Lung (tissue), 17 donors: ENCODE measurements at places on chromosomes 6 and 20. TPM values are rescaled to one million over a fixed set of nuclear protein-coding genes. Genes with fewer than 3 reads are reported as not detected.

Gene KCNK16
- not detected for total RNA-seq

Gene CD83
- 31.1 TPM for total RNA-seq

Gene KIAA0408
- 28.7 TPM for total RNA-seq

Gene KCNQ2
- total RNA-seq: 6.8 TPM

Gene BPIFB4
- not detected for total RNA-seq

Gene CAGE1
- total RNA-seq: 0.15 TPM

Gene FAM209B
- 0.55 TPM for total RNA-seq

Gene HLA-DMB
- 42.3 TPM for total RNA-seq

Gene FOXA2
- 10.4 TPM for total RNA-seq

Gene C6orf52
- total RNA-seq: 1.3 TPM

Gene NEDD9
- total RNA-seq: 149 TPM

DNA sequence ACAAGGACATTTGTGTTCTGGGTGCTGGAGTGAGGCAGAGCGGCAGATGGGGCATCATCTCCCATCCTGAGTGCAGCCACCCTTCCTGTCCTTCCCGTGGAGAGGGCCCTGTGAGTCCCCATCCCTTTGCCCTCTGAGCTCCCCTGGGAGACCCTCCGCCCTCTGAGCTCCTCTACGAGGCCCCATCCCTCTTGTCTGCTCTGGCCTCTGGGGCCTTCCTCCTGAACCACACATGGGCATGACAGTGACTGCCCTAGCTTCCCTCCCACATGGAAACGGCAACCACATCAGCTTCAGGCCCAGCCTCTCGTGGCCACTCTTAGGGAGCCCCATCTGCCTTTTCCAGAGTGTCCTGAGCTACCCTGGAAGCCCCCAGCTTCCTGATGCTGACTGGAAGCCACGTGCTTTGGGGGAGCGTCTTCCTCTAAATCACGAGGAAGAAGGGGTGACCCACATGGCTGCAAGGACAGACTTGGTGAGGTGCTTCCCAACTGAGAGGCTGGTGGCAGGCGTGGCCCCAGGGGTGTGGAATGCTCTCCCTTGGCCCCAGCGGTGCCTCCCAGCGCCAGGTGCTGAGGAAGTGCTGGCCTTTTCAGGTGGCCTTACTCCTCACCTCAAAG, 52.6 kb downstream of the GINS1 start:
- no peaks in the 10 kb centered on the region for H3K4me1 ChIP-seq
- H3K4me3 ChIP-seq: no peak overlapping the region
- no peak for DNase-seq
- peaks cover 16% of the 10 kb centered on the region for H3K36me3 ChIP-seq
- H3K27me3 ChIP-seq: no peaks in the 10 kb centered on the region

- no peak overlapping the region for H3K4me3 ChIP-seq
- no peaks in the 10 kb centered on the region for H3K27me3 ChIP-seq
- peaks cover 13% of the 10 kb centered on the region for H3K4me1 ChIP-seq
- H3K27ac ChIP-seq: peak overlapping the region; percentile 86
These were observed 5.7 kb downstream of the BMP5 start for GRCh38 chr6:55869674-55870073.

GRCh38 chr6:6893701-6894100, 214.1 kb upstream of the RREB1 start:
- no peak overlapping the region for H3K27ac ChIP-seq
- H3K27me3 ChIP-seq: no peaks in the 10 kb centered on the region
- no peak overlapping the region for H3K4me3 ChIP-seq
- no peaks in the 10 kb centered on the region for H3K4me1 ChIP-seq
- no peak for DNase-seq

DNA sequence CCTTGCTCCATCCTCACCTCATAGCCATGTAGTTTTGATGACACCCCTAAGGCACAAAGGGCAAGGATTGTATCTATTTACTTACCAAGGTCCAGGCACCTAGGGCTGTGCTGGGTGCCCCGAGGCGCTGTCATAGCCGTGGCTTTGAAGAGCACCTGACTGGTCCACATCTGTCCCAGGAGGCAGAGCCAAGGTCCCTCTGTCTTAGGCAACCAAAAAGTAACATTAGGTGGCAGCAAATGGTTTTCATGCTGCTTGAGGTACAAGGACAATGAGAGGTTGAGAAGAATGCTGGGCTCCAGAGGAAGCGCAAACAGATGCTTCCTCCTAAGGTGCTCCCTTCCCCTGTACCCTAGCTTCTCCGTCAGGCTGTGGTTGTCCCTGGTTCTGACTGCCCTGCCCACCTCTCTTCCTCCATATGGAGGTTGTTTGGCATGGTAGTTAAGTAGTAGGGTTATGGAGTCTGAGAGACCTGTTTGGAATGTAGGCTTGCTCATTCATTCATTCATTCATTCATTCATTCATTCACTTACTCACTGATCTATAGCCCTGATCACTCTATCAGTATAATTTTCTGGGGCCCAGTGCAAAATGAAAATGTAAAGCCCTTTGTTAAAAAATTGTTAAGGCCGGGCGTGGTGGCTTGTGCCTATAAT, 3.0 kb upstream of the UQCC2 start:
- H3K36me3 ChIP-seq: no peaks in the 10 kb centered on the region
- H3K4me3 ChIP-seq: no peak overlapping the region
- H3K27ac ChIP-seq: no peak overlapping the region
- peaks cover 32% of the 10 kb centered on the region for H3K4me1 ChIP-seq

DNA sequence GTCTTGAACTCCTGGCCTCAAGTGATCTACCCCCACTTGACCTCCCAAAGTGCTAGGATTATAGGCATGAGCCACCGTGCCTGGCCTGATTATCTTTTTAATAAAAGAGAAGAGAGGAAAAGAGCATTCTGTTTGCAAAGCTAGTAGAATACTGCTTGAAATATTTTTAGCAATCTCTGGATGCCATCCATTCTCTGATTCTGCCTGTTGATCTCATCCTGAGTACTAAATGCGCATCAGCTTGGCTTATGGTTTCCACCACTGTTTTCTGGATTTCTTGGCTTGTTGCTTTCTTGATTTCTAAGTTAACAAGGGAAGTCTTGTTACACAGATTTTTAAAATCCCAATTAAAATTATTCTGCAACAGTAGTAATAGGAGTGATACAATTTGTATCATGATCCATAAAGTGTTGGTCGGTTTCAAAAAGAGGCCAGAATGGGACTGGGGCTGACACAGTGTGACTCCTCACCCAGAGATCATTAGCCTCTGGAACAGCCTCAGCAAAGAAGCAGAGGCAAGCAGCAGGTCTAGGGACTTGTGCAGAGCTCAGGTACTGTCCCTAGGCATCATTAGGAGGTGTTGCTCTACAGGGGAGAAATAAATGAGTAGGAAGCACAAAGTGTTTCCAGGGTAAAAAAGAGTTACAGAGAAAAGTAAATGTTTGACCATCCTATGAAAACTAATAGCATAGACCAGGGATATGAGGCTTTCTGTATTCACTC, 17.8 kb upstream of the SLC16A10 start:
- H3K27me3 ChIP-seq: no peaks in the 10 kb centered on the region
- H3K36me3 ChIP-seq: no peaks in the 10 kb centered on the region
- no peak overlapping the region for H3K27ac ChIP-seq
- H3K4me3 ChIP-seq: no peak overlapping the region
- H3K4me1 ChIP-seq: no peaks in the 10 kb centered on the region

- no peak overlapping the region for H3K4me3 ChIP-seq
- no peaks in the 10 kb centered on the region for H3K36me3 ChIP-seq
- DNase-seq: no peak
- no peaks in the 10 kb centered on the region for H3K27me3 ChIP-seq
- H3K27ac ChIP-seq: peak overlapping the region; percentile 74
These were observed 121.8 kb upstream of the HDGFL1 start for GRCh38 chr6:22447249-22448196.

DNA sequence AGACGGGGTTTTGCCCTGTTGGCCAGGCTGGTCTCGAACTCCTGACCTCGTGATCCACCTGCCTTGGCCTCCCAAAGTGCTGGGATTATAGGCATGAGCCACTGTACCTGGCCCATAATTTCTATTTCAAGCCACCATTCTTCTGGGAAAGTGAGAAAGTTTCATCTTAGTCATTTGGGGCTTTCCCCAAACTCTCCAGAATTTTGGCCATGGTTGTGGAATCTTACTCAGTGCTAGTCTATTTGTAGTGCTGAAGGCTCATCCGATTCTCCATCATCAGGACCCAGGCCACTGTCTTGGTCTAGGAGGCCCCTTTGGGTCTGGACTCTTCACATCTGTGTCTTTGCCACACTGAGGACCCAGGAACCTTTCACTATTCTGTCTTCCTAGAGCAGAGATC, 164.9 kb downstream of the EYA2 start:
- no peak for DNase-seq
- H3K27me3 ChIP-seq: no peaks in the 10 kb centered on the region
- no peak overlapping the region for H3K4me3 ChIP-seq
- no peak overlapping the region for H3K27ac ChIP-seq
- no peaks in the 10 kb centered on the region for H3K4me1 ChIP-seq

DNA sequence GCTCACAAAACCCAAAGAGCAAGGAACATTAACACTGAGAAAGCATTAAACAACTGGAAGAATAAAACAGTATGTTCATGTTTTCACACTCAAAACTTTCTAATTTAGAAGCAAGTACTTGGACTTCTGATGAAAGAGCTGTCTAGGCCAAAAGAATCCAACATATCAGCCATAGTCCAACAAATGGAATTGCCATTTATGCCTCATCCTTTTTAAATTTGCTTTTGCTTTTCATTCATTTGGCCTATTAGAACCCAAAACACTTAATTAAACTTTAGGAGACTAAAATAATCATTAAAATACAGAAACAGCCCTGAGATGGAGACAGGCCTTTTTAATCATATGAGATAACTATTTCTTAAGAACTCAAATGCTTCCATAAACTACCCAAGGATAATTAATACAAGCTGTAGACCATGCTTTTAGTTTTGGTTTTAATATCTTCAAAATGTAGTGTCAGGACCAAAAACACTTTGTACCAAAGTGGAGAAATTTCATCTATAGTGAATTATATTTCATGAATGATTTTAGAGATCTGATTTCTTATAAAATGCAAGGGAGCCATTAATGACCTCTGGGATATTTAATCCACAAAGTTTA, 166.5 kb downstream of the KIF6 start:
- no peak for DNase-seq
- H3K27me3 ChIP-seq: no peaks in the 10 kb centered on the region
- no peak overlapping the region for H3K4me3 ChIP-seq
- peaks cover 57% of the 10 kb centered on the region for H3K4me1 ChIP-seq
- no peak overlapping the region for H3K27ac ChIP-seq

DNA sequence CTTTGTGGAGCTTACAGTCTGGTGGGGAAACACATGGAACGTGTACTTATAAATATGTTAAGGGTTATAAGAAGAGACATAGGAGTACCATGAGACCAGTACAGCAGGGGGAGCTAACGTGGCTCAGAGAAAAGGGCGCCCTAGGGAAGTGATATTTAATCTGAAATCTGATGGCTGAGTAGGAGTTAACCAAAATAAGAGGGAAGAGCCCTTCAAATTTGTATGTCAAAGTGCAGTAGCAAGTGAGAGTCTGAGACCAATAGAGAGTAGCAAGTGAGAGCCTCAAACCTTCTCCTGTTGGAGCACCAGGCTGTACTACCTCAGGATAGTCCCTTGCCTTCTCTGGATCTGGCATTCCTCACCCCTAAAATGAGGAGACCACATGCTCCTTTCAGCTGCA, 6.1 kb upstream of the PKIG start:
- H3K36me3 ChIP-seq: no peaks in the 10 kb centered on the region
- peak; percentile 53 for DNase-seq
- H3K4me3 ChIP-seq: no peak overlapping the region
- peak overlapping the region; percentile 59 for H3K27ac ChIP-seq
- H3K4me1 ChIP-seq: peaks cover 57% of the 10 kb centered on the region
- no peaks in the 10 kb centered on the region for H3K27me3 ChIP-seq

DNA sequence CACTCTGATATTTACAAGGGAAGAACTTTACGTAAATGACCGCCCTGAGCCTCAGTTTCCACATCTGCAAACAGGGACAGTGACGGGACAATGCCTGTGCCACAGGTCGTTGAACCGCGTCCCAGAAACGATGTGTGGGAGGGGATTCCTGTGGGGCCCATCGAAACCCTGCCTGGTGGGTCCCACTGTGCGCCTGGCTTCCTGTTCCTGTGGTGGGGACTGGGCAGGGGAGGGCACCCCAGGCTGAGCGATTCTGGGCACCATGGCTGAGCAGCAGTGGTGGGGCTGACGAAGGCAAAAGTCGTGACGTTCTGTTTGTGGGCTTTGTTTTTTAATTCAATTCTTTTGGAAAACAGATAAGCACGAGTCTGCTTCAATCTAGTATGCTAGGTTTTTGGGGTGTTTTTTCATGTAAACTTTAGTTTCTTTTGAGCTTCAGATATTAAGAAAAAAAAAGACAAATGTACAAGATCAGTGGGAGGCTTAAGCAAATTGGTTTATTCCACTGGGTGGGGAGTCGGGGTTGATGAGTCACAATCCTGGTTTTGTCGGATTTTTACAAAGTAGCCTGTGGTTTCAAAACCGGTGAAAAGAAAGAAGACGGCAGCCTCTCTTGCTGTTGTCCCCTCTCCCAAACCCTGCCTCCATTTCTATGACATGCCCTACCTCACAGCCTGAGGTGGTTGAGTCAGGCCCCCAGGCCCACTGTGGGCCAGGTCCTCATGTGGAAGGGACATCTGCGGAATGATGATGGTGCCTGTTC, 40.4 kb downstream of the GNAS-AS1 start:
- no peaks in the 10 kb centered on the region for H3K4me1 ChIP-seq
- no peak for DNase-seq
- H3K4me3 ChIP-seq: no peak overlapping the region
- no peaks in the 10 kb centered on the region for H3K27me3 ChIP-seq

DNA sequence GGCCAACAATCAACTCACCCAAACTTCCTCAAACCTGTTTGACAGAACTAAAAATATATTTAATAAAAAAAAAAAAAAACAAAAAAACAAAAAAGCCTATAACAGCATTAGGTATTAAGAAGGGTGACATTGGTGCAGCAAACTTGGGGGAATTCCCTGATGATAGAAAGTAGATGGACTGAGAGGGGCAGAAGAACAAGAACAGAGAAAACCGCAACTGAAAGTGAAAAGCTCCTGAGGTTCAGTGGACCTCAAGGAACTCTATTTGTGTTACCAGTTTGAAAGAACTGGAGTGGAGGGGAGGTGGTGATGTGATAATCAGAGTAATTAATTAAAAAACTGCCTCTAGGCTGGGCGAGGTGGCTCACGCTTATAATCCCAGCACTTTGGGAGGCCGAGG, 53.8 kb downstream of the MACROD2 start:
- no peaks in the 10 kb centered on the region for H3K27me3 ChIP-seq
- H3K4me3 ChIP-seq: no peak overlapping the region
- no peaks in the 10 kb centered on the region for H3K36me3 ChIP-seq
- H3K27ac ChIP-seq: no peak overlapping the region
- no peaks in the 10 kb centered on the region for H3K4me1 ChIP-seq
- DNase-seq: no peak

GRCh38 chr6:17291778-17292177, 10.6 kb downstream of the RBM24 start:
- no peaks in the 10 kb centered on the region for H3K27me3 ChIP-seq
- H3K4me3 ChIP-seq: no peak overlapping the region

DNA sequence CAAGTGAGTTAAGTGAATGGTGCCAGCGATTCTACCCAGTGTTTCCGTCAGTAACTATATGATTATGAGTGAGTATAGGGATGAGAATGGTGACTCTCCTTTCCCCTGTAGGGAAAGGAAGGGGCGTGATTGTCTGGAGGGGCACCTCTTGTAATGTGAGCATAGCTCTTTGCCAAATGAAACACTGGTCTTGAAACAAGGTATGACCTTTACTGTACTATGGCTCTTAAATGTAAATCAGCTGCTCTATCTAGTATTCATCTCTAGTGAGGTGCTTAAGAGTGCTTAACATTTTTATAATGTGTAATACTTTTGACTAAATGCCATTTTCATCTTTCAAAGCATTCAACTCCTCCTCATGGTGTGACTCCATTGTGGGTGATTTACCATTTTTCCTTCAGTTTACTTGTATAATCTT, 11.0 kb downstream of the PANK2 start:
- no peak for DNase-seq
- H3K4me3 ChIP-seq: no peak overlapping the region
- H3K4me1 ChIP-seq: peaks cover 11% of the 10 kb centered on the region
- no peak overlapping the region for H3K27ac ChIP-seq
- H3K27me3 ChIP-seq: no peaks in the 10 kb centered on the region
